Putamen (tissue), 1 donor: ENCODE measurements at places on chromosomes 2 and 18.

GRCh38 chr2:136206613-136207012, 88.7 kb upstream of the CXCR4 start:
- no peak for DNase-seq

DNA sequence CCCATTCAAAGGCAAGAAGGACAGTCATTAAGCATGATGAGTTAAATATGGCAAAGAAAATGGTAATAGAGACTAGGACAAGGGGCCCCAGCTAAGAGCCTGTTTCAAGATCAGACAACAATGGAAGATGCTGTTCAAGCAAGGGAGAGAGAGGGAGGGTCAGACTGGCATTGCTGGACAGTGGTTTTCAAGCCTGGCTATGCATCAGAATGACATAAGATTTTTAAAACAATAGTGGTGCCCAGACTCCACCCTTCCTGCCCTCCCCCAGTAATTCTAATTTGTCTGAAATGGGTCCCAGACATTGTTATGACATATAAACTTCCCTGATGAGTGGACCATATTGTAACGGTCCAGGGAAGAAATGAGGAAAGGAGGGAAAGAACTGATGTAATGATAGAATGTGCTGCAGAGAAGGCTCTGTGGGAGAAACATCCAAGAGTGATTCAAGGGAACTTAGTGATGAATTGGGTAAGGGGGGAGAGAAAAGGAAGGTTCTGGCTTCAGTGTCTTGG, 112.9 kb upstream of the TRIB2 start:
- no peak for DNase-seq

- DNase-seq: no peak
Measured at GRCh38 chr18:70659036-70659925, 370.4 kb downstream of the SOCS6 start.

GRCh38 chr2:43318791-43319190, 92.4 kb upstream of the ZFP36L2 start:
- no peak for DNase-seq

GRCh38 chr2:101776172-101777043, 78.9 kb downstream of the MAP4K4 start:
- DNase-seq: no peak

GRCh38 chr2:215461836-215462532, 26.1 kb upstream of the FN1 start:
- no peak for DNase-seq

- DNase-seq: no peak
Measured at GRCh38 chr18:58025733-58026132, 18.3 kb upstream of the NEDD4L start.

DNA sequence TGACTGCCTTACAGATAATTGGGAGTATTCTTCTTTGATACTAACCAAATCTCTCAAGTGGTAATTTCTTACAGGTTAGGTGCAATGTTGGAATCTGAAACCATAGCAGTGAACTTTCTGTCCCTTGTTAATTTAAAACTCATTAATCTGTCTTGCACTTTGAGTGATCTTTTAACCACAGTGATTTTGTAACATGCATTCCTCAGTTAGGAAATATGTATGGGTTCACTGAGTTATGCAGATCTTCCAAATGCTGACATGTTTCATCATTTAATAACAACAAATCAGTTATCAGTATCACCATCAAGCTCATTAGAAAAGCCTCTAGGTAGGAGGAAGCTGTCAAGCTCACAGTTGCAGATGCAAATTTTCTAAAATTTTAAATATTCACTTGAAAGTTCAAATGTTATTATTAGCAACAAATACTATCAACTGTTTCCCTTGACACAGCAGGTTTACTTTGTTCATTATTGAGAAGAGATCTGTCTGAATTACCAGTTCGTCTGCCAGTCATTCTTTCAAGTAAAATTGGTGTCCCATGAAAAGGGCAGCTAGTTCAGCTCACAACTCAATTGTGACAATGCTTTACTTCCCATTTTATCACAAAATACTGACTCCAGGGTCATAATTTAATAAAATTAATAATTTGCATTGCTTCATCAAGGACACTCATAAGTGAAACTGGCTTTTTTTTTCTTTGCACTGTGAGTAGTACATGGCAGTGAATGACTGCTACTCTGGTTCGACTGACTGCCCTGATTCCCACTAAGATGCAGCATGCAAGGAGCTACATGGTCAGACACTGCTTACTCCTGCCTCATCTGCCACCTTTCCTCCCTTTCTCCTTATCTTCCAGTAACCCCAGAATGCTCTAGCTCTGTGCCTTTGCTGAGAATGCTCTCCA, 31.6 kb downstream of the SUCLG1 start:
- DNase-seq: no peak

DNA sequence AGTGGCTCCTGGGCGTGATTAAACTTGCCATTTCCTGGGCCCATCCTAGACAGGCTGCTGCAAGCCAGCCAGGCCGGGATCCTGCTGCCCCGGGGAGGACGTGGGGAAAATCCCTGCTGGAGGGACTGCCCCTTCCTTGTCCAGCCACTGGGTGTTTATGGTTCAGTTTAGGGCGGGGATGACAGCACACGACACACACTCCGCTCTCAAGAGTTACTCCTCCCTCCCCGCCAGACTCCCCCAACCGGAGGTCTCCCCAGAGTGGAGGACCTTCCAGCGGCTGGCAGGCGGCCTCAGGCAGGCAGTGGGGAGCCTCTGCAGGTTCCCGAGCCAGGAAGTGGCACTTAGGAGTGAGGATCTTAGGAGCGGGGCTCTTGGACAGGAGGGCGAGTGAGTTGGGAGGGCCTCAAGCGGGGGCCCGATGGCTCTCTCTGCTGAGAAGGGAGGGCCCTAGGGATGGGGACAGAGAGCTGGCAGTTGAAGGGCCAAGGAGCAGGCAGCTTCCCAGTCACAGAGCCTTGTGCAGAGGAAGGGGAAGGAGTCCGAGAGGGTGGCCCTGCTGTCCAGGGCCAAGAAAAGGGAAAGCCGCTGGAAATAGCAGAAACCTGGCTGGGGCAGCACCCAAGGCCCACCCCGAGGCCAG, 5.7 kb upstream of the GPR35 start:
- no peak for DNase-seq

- no peak for DNase-seq
Measured at GRCh38 chr18:7741640-7742039, 174.5 kb downstream of the PTPRM start.

GRCh38 chr2:16138811-16139662, 198.7 kb downstream of the MYCN start:
- DNase-seq: no peak
